ENCODE measurements at places on chromosomes 12 and 14.

GRCh38 chr12:49583366-49584094 is 15.6 kb upstream of the MCRS1 start:
- DNase-seq = no peak

GRCh38 chr12:44544018-44544417 is 332.1 kb downstream of the NELL2 start:
- DNase-seq = no peak

- no peak for DNase-seq
Measured at GRCh38 chr12:88327276-88327675, 185.2 kb downstream of the TMTC3 start.

DNA sequence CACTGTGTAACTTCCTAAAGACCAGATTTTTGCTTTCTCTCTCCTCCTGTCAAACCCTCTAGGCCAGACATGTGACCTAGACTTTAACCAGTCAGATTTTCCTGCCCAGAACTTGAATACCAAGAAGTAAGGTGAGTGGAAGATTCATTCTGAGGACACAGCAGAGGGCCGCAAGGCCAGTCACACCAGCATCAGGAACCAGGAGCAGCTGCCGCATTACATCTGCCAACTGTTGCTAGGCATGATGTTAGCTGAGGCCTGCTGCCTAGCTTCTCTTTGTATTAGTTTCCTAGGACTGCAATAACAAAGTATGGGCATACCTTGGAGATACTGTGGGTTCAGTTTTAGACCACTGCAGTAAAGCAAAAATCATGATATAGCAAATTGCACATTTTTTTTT is 101.9 kb upstream of the BMP4 start:
- DNase-seq = no peak

- DNase-seq = no peak
Measured at GRCh38 chr14:104757681-104758392, 4.9 kb downstream of the SIVA1 start.

DNA sequence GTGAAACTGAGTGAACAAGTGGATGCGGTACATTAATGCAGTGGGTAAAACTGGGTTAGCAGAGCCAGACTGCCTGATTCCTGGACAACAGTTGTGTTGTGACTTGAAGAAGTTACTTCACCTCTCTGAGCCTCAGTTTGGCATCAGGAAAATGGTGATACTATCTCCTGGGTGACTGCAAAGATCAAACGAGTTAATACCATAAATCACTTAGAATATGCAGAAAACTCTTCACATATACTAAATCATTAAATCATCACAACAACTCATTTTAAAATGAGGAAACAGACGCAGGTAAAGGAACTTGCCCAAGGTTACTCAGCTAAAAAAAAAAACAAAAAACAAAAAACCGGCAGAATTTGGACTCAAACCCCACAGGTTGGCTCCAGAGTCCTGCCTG is 811 bp downstream of the MTERF2 start:
- DNase-seq = no peak

All from hippocampal formation (tissue), 2 donors.